ENCODE measurements at places on chromosomes 5 and 9. TPM values are rescaled to one million over a fixed set of nuclear protein-coding genes. Genes with fewer than 3 reads are reported as not detected.

NR4A3 gene
- 1.00 TPM for total RNA-seq

LPAR1 gene
- total RNA-seq = 101 TPM

SPAAR gene
- 0.18 TPM for total RNA-seq

JAKMIP2 gene
- 0.57 TPM for total RNA-seq

NR6A1 gene
- 0.14 TPM for total RNA-seq

NUTM2G gene
- not detected for total RNA-seq

CLINT1 gene
- 139 TPM for total RNA-seq

CCNI2 gene
- total RNA-seq = not detected

RPS14 gene
- total RNA-seq = 5,641 TPM

WDR36 gene
- 49.2 TPM for total RNA-seq

TAS2R1 gene
- not detected for total RNA-seq

SELENOP gene
- 131 TPM for total RNA-seq

Data from smooth muscle cell of bladder (primary cell).